Right atrium auricular region (tissue), 2 donors: ENCODE measurements at places on chromosomes 3 and 15. TPM values are rescaled to one million over a fixed set of nuclear protein-coding genes. Genes with fewer than 3 reads are reported as not detected.

DNA sequence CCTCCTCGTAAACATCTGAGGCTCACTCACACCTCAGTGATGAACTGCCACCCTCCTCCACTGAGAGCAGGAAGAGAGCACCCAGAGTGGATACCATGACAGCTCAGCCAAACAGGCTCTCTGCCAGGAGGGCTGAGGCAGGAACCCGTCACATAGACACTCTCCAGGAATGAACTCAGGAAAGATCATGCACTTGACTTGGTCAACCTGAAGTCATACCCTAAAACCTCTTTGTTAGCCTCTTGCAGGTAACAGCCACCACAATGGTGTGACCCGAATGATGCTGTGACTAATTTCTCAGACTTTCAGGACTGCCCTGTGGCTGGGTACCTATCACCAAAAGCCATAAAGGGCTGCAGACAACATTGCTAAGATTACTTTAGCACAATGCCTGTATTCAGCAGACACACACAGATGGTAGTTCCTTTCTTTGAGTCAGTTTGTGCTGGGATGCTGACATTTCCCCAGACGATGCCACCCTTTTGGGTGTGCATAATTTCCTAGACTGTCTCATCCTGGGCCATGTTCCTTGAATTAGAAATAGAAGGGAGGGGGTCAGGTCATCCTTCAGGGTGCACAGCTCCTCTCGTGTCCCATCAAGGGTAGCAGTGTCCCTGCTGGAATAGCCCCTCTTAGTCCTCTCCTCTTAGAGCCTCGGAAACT lies 30.3 kb downstream of the CX3CR1 start:
- no peaks in the 10 kb centered on the region for H3K27me3 ChIP-seq
- H3K4me1 ChIP-seq: no peaks in the 10 kb centered on the region
- no peak for DNase-seq
- H3K36me3 ChIP-seq: no peaks in the 10 kb centered on the region
- H3K27ac ChIP-seq: no peak overlapping the region

Gene POPDC2
- 853 TPM for total RNA-seq

Gene CADM2
- total RNA-seq: 6.5 TPM

GRCh38 chr15:39934397-39935071 lies 619 bp downstream of the EIF2AK4 start:
- peak overlapping the region; percentile 80 for H3K4me3 ChIP-seq
- no peaks in the 10 kb centered on the region for H3K4me1 ChIP-seq
- H3K27me3 ChIP-seq: no peaks in the 10 kb centered on the region
- H3K27ac ChIP-seq: peak overlapping the region; percentile 82
- H3K36me3 ChIP-seq: no peaks in the 10 kb centered on the region
- no peak for DNase-seq

Gene CTNNB1
- 156 TPM for total RNA-seq

DNA sequence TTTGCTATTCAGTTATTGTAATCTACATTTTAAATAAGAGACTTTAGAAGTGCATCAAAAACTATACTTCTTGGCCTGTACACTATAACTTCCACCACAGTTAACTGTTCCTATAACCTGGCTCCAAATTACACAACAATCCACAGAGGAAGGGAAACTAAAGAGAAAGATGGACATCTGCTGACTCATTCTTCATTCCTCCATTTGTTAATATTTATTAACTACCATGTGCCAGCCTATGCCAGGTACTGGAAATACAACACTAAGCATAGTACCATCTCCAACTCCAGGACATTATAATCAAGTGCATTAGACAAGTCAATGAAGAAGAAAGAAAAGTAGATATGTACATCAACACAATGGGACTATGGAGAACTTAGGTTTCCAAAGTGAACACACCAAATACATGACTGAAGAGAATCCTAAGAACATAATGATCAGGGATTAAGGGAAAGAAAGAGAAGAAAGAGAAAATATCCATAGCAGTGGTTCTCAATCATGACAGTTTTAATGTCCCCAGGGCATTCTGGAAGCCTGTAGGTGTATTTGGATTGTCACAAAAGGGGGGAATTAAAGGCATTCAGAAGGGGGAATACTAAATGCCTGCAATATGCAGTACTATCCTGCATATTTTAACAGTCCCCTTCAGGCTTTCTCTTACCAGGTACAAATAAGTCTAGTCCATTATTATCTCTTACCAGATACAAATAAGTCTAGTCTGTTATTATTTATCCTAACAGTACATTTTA lies 8.9 kb downstream of the ICE2 start:
- peaks cover 58% of the 10 kb centered on the region for H3K36me3 ChIP-seq
- H3K4me3 ChIP-seq: no peak overlapping the region
- no peak overlapping the region for H3K27ac ChIP-seq
- no peaks in the 10 kb centered on the region for H3K27me3 ChIP-seq
- H3K4me1 ChIP-seq: no peaks in the 10 kb centered on the region

Gene DUOXA2
- not detected for total RNA-seq

DNA sequence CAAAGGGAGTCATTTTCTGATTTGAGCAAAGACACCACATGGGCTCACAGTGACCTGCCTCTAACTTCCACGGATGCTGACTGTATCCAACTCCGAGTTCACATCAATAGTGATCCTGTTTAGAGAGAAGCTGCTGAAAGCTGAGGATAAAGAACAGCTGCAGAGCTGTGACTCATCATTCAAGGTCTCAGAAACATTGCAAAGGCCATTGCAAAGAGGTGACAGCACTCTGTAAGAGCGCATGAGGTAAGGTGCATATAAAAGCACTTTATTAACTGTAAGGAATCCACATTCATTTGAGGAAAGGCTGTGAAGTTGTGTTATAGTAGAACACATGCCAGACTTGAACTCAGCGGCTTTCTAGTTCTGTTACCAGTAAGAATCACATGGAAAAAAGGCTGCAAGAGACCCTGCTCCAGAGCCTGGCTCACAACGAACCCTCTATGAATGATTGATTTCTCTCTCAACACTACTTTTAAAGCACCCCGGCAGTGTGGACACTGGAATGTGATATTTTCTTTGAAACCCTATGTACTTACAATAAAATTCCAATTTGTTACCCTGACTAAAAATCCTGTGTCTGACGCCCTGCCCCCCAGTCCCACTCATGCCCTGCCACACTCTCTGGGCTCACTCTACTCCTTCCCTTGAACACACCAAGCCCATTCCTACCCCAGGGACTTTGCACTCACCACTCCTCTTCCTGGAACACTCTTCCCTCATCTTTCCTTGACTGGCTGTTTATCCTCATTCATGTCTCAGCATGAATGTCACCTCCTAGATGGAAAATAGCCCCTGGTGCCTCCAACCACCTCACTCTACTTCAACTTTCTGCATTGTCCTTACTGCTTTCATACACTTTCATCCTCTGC lies 111.2 kb downstream of the LSM3 start:
- no peaks in the 10 kb centered on the region for H3K27me3 ChIP-seq
- DNase-seq: no peak
- no peak overlapping the region for H3K4me3 ChIP-seq
- peak overlapping the region; percentile 37 for H3K27ac ChIP-seq

Gene RNF168
- total RNA-seq: 15.5 TPM

DNA sequence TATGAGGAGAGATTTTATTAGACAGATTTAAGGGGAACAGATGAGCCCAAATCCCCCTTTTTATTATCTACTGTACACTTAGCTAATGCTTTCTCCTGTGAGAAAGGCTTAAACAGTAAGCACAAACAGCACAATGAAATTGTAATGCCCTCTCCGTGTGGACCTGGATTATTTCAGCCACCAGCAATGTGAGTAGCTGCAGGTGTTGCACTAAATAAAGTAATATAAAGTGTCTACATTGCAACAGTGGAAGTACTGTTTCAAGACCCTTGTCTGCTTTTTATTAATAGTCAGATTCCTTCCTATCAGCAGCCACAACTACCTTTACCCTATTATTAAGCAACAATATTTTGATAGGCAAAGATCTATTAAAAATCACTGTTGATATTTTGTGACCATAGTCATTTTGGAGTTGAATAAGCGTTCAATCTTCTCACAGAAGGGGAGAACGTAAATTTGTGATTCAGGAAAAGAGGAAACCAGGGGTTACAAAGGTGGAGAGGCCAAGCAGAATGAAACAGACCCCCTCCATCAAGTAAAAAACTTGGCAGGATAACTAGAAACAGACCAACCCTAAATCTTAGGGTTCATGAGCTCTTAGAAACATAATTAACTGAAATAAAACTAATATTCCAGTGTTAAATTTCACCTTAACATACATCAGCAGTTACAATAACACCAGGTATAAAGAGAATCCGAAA lies 422.6 kb downstream of the MECOM start:
- peak overlapping the region; percentile 64 for H3K27ac ChIP-seq
- H3K27me3 ChIP-seq: no peaks in the 10 kb centered on the region
- DNase-seq: no peak

Gene SPATA12
- not detected for total RNA-seq

DNA sequence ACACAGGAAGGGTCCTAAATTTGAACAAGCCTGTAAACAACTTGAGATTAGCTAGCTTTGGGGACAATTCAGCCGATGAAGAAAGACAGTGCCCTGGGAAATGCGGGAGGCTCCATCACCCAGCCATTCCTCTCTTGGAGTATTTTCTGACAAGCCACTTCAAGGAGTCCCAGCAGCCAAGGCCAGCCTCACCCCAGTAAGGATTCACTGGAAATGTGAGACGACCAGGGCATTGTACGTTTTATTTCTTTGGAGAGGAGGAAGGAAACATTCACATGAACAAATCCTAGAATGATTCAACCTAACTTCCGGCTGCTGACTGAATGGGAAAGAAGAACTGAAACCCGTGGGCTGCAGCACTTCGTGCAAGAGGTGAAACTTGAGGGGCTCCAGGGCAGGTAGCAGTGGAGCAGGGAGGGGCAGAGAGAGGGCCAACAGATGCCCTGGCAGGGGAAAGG lies 116.4 kb upstream of the ARHGEF3 start:
- no peak overlapping the region for H3K27ac ChIP-seq
- H3K4me3 ChIP-seq: no peak overlapping the region
- H3K4me1 ChIP-seq: no peaks in the 10 kb centered on the region
- H3K27me3 ChIP-seq: no peaks in the 10 kb centered on the region
- H3K36me3 ChIP-seq: no peaks in the 10 kb centered on the region

DNA sequence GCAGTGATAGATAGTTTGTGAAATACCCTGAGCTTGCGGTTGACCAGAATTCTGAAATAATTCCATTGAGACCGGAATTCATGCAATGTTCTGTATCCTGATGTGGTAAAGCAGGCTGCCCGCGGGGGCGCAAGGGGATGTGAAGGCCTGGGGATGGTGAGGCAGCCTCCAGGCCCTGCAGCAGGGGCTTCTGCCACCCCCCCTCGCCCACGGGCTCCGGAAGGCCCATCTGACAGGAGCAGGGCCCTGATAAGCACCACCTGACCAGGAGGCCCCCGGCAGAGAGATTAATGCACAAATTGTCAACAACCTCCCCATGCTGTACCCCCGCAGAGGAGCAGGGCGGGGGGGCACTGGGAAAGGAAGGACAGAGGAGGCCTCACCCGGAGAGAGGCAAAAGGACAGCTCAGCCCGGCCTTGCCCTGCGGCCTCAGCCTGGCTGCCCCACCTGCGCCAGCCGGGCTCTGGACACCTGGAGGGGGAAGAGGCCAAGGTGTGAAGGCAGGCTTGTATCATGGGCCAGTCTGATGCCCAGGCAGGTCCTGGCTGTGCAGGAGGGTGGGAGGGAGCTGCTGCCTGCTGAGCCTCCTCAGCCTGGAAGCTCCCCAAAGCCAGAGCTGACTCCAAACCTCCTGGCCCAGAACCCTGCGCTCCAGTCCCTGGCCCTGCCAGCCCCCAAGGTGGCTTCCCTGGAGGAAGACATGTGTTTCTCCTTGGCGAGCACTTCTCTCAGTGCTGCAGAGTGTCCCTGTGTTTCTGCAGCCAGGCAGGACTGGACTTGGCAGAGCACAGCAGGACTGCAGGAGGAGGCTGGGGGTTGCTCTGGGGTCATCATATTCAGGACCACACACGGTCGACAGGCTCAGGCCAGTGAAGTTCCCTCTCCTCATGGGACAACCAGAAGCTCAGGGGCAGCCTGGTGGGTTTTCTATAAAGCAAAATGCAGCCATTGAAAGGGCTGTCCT lies 46.5 kb downstream of the RPN1 start:
- no peaks in the 10 kb centered on the region for H3K36me3 ChIP-seq
- no peaks in the 10 kb centered on the region for H3K4me1 ChIP-seq
- no peak for DNase-seq
- H3K4me3 ChIP-seq: no peak overlapping the region
- no peak overlapping the region for H3K27ac ChIP-seq
- no peaks in the 10 kb centered on the region for H3K27me3 ChIP-seq

DNA sequence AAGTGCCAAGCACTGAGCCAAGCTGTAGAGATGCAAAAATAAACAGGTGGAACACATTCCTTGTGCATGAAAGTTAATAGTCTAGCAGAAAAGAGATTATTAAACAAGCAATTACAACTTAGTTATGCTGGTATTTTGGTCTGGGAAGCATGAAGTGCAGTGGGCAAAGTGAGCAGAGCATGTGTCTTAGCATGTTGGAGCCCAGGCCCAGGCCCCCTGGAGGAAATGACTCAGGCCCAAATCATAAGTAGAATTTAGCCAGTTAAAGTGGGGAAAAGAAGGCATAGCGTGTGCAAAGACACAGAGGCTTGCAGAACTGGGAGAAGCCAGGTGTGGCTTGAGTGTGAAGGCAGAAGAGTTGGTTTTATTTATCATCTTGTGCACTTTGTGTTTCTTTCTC lies 163.8 kb upstream of the ATP11B start:
- H3K36me3 ChIP-seq: no peaks in the 10 kb centered on the region
- no peaks in the 10 kb centered on the region for H3K4me1 ChIP-seq
- no peak overlapping the region for H3K4me3 ChIP-seq
- H3K27ac ChIP-seq: no peak overlapping the region
- no peaks in the 10 kb centered on the region for H3K27me3 ChIP-seq

- no peaks in the 10 kb centered on the region for H3K36me3 ChIP-seq
- no peak for DNase-seq
- H3K27ac ChIP-seq: no peak overlapping the region
- no peak overlapping the region for H3K4me3 ChIP-seq
These were observed 728.9 kb upstream of the DPPA4 start for GRCh38 chr3:110066206-110066605.

Gene MST1
- total RNA-seq: 3.9 TPM

DNA sequence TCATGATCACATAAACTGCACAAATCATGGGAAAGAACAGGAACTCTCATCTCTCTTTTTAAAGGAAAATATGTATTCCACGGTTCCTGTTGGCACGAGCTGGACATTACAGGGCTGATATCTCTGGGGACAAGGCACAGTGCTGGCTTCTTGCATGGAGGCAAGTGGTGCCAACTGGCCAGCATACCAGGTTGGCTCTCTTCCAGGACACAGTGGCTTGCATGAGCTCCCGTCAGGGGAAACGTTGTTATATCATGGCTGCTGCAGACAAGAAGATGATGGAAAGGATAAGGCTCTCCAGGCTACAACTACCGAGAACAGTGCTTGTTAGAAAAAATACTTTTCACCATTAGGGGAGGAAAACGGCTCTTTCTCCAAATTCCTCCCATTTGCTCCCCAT lies 283.9 kb downstream of the RORA start:
- H3K36me3 ChIP-seq: no peaks in the 10 kb centered on the region
- DNase-seq: peak; percentile 69
- H3K4me3 ChIP-seq: no peak overlapping the region

Gene ADGRG7
- not detected for total RNA-seq

GRCh38 chr3:122208579-122208978 lies 25.1 kb downstream of the CASR start:
- H3K4me1 ChIP-seq: no peaks in the 10 kb centered on the region
- no peaks in the 10 kb centered on the region for H3K36me3 ChIP-seq
- no peak for DNase-seq
- no peaks in the 10 kb centered on the region for H3K27me3 ChIP-seq
- H3K27ac ChIP-seq: no peak overlapping the region
